ENCODE measurements at places on chromosomes 12 and 14. TPM values are rescaled to one million over a fixed set of nuclear protein-coding genes. Genes with fewer than 3 reads are reported as not detected.

GRCh38 chr14:30610787-30611343 lies 11.3 kb upstream of the SCFD1 start:
- peak; percentile 4 for DNase-seq

DNA sequence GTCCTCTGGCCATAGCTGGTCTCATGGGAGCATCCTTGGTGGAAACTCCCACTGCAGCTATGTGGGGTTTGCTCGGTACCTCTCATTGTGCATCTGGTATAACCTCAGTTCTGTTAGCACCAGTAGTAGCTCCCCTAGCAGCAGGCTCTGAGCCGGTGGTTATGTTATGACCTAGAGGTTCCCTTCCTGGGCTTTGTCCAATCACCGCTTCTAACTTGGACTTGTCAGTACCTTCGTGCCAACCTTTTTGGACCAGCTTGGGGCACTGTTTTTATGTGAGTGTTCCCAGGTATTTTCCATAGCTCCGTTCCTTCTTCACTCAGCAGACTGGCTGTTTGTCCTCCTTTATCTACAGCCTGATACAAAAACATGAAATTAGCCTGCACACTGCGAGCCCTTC lies 55.7 kb downstream of the ATG14 start:
- no peak for DNase-seq

MDGA2 gene
- not detected for total RNA-seq

DDIT3 gene
- total RNA-seq = 45.3 TPM

FRS2 gene
- total RNA-seq = 42.4 TPM

DNA sequence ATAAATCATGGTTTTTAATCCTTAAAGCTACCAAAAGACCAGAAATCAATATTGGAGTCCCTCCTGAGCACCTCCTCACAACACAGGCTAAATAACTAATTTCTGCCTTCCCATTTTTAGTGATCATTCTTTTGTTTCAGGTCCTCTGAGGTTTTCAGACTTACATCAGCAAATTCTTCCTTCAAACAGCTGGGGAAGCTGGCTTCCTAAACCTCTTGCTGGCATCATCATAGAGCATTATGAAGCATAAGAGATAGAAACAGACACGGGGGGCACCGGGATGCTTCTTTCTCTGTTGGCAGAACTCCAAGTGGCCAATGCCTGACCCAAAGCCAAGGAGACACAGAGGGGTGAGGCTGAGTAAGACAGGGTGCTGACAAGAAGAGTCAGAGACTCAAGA lies 47.9 kb upstream of the DBX2 start:
- DNase-seq = no peak

DNA sequence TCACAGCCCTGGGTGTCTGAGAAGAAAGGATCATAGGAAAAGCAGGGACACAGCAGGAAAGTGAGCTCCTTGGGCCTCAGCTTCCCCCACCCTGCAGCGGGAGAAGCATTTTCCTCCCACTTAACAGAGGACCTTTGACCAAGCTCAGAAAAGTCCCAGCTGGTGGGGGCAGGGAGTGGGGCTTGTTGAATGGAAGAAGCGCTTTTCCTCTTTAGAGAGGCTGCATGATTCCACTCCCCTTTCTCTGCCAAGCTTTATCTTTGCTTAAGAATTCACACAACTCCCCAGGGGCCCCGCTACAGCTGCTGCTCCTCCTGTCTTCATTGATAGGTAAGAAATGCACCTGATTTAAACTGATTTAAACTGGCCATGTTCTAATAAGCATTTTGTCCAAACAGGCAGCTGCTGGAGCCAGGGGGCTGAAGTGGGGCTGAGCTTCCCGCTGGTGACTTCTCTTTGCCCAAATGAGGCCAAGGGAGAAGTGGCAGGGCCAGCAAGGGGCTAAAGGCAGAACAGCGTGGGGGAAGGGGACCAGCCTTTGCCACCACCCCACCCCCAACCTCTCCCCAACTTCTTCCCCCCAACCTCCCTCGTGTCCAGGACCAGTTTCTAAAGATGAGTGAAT lies 1.7 kb upstream of the PAPLN start:
- DNase-seq = no peak

GRCh38 chr14:36997843-36998242 lies 174.6 kb downstream of the SLC25A21 start:
- DNase-seq = no peak

GRCh38 chr12:112443916-112444315 lies 25.2 kb downstream of the PTPN11 start:
- no peak for DNase-seq

PROX2 gene
- total RNA-seq = not detected

GRCh38 chr12:124720681-124721500 lies 142.8 kb downstream of the SCARB1 start:
- peak; percentile 95 for DNase-seq

DNA sequence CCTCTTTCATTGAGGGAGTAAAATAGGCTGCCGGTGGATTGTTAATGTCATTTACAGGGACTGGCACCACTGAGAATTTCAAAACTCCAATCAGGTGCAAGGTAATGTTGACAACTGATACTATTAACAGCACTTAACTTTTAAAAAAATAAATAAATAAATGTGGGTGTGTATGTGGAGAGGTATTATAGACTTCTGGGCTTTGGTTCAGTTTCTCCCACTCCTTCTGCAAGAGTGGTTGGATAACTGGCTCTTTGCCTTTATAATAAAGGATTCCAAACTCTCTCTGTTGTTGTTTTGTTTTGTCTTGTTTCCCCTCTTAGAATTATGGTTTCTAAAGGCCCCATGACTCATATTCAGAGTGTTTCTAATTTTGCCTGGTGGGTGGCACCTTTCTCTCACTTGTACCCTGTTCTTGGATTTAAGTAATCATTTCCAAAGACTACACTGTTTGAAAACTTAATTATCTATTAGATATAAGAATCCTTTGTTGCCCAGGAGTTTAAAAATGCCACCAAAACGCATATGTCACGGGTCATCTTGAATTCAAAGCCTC lies 151.6 kb upstream of the ARID2 start:
- DNase-seq = no peak

DNA sequence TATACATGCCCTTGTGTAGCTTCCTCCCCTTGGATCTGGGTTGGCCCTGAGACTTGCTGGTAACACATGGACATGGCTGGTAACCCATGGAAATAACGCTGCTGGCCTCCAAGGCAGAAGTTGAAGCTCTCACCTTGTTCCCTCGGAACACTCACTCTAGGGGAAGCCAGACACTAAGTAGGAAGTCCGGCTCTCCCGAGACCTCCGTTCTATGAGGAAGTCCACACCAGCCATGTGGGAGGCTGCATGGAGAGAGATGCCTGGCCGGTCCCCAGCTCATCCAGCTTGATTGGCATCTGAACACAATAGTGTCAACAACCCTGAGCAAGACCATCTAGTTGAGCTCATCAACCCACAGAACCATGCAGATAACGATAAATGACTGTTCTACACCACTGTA lies 39.7 kb upstream of the VRK1 start:
- DNase-seq = no peak

- DNase-seq = no peak
Measured at GRCh38 chr12:130620281-130620680, 95.8 kb downstream of the RIMBP2 start.

DNA sequence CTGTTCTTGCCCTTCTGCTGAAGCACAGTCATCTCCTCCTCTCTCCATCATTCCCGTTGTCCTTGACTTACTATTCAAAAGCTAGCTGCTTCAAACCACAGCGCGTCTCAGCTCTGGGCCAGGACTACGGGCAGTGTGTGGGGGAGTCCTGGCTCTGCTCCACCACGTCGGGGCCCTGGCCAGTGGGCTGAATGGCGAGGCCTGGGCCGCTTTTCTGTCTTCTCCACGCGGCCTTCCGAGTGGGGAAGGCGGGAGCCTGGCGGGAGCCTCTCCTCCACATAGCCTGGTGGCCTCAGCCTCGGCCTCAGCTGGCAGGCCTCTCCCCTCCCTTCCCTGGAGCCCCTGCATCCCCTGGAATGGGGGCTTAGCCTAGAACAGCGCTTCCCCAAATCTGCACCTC lies 16.5 kb downstream of the ANKRD9 start:
- DNase-seq = no peak

DNA sequence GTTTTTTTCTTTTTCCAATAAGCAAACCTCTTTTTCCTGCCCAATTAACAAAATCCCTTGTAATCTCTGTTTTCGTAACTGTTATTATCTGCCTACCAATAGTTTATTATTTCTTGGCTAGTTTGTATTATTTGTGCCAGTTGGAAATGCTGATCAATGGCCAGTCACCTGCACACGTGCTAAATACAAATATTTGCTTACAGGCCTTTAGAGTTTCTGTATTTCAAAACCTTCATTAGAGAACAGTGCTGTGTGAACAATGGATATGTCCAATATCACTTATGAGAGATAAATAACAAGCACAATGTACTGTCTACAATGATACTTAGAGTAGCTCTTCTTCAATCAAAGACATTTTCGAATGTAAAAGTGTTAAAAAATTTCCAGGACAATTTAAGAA lies 10.8 kb upstream of the DYRK2 start:
- DNase-seq = no peak

GRCh38 chr12:67315661-67316060 lies 46.5 kb downstream of the CAND1 start:
- DNase-seq = no peak

DNA sequence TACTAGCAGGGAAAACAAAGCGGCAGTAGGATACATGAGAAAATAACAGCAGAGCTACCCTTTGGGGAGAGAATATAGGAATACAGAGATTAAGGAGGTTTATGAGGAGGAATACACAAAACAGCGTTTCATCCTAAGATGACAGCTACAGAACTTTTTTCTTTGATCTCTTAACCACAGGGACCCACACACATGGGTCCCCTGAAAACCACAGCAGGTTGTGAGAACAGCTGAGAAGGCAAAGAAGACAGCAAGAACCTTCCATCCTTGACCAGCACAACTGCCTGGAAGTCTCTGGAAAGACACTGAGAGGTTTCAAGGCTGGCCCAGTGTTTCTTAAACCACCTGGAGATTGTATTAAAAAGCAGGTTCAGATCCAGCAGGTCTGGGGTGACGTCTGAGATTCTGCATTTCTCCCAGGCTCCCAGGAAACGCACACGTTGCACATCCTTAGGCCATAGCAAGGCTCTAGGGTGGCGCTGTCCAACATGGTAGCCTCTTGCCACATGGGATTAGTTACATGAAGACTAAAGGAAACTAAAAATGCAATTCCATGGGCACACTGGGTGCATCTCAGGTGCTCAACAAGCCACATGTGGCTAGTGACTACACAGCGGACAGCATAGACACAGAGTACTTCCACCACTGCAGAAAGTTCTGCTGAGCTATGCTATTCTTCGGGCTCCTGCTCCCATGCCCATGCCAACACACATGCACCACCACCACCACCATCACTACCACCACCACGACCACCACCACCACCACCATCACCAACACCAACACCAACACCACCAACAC lies 92.3 kb downstream of the FOXN3 start:
- no peak for DNase-seq

DNA sequence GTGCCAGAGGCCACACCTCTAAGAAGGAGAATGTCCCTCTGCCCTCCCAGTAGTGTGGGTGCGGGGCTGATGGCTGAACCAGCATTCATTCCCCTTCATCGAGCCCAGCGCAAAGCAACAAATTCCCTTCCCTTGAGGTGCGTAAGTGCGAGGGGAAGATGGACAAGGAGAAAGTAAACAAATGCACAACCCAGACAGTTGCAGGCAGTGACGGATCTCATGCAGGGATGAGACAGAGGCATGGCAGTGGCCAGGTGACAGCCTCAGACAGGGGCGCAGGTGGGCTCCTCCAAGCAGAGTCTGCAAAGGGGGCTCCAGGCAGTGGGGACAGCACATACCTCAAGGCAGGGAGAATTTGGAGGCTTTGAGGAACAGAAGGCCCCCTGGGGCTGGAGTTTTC lies 2.3 kb upstream of the MYL2 start:
- DNase-seq = no peak

MYF5 gene
- not detected for total RNA-seq

ENDOU gene
- total RNA-seq = not detected

CELA1 gene
- not detected for total RNA-seq

CDC42BPB gene
- 26.6 TPM for total RNA-seq

- DNase-seq = no peak
Measured at GRCh38 chr14:67729072-67729885, 27.6 kb downstream of the RDH12 start.

DNA sequence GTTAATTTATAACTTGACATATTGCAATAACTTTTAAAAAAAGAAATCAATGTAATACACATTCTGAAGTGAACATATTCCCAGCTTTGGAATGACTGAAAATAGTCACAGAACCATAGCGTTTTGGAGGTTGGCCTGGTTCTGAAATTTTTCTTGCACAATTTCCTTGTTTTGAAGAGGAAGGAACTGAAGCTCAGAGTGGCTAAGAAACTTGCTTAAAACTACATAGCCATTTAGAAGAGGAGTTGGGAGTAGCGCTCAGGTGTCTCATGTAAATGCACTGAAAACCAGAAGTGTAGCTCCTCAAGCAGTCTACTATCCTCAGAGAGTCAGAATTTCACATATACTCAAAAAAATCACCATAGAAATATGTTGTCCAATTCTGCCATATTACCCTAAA lies 41.2 kb downstream of the SLC38A1 start:
- DNase-seq = no peak

DNA sequence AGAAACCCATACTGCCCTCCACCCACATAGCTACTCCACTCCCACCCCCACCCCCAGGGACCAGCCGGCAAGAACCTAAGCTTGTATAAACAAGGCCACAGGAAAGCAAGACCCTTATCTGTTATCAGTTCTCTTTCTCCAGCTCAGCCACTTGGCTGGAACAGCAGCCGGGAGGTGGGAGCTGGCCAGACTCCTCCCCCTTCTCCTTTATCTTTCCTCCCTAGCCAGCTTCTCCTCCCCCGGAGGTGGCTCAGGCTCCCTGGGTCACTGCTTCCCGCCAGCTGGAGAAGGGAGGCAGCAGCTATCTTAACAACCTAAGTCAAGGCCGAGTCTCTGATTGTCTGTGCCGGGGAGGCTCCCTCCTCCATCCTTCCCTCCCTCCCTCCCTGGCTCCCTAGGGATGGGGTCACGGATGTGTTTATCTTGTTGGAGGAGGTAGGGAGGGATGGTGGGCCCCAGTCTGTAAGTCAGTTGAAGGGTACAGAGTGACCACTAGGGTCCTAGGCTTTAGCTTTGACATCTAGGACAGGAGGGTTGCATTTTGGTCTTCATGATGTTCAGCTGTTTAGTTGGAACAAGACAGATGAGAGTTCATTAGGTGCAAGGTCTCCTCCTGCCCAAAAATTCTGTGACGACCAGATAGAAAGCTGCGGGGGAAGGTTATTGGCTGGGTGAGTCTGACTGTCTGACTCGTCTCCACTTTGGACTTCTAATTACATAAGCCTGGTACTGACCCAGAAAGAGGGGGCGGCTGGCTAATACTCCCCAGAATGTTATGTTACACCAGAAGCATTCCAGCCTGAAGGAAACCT lies 29.7 kb downstream of the ZFP36L1 start:
- peak; percentile 40 for DNase-seq

- DNase-seq = no peak
Measured at GRCh38 chr12:38614171-38614570, 291.2 kb downstream of the CPNE8 start.

DNA sequence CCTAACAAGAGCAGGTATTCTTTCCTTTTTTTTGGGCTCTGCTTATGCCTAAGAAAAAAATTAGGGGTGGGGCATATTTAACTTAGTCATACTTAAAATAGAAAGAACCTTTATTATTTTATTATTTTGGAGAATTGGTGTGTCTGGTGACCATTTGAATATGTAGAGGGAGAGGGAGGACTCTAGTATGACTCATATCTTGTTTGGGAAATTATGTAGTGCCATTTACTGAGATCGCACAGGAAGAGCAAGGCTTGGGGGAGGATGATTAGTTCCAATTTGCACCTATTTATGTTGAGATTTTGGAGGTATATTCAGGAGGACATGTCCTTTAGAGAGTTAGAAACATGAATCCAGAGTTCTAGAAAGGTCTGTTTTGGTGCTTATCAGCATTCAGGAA lies 9.9 kb downstream of the ZNF410 start:
- DNase-seq = no peak
